ENCODE measurements at places on chromosomes 7 and 10.

DNA sequence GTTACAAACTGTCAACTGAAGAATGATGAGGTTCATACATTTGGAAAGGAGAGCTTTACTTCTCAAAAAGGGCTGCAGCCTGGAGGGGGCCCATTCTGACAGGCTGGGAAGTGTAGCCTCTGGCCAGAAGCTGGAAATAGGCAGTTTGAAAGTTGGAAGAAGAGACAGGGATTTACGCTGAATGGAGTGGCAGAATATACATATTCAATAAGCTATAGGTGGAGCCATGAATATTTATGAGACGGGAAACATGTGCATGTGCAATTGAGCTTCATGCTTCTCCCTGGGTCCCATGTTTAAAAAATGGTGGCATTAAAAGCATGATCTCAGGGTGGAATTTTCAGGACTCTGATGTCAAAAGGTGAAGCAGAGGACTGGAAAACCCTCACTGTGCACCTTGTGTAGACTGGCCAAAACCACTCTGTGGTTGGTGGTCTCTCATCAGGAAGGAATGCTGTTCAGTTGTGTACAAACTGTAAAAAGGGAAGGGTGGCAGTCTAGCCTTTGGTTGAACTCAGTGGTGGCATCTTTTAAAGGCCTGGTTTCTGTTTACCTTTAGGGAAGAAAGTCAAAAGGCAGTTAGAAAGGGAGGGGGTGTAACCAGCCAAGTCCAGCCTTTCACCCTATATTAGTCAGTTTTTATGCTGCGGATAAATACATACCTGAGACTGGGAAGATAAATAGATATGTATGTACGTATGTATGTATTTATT, 7.2 kb upstream of the ACTR3B start:
- no peak for DNase-seq

DNA sequence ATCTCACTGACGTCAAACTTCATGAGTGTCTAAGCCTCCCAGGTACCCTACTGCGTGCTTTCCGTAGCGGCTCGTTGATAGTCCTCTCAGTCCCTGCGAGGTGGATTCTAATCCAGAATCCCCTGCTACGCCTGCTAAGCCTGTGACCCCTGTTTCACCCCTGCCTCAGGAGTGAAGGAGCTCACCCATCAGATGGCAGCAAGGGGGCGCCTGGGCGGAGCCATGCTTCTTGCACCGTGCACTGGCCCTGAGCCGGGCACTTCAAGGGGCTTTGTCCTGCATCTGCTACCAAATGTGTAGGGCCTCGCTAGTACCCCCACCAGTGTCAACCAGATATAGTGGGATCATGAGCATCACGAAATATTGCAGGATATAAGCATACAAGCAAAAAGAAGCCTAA, 918 bp upstream of the STRA8 start:
- peak; percentile 49 for DNase-seq

DNA sequence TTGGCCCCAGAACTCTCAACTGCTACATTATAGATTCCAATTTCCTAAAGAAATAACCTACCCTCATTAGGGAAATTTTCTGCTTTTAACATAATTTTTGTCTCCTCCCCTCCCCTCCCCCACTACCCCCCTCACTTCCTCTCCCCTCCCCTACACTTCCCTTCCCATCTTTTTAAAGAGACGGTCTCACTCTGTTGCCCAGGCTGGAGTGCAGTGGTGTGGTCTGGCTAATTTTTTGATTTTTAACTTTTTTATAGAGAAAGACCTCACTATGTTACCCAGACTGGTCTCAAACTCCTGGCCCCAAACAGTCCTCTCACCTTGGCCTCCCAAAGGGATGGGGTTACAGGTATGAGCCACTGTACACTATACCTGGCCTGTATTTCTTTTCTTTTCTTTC, 30.5 kb upstream of the C1GALT1 start:
- DNase-seq, result no peak

DNA sequence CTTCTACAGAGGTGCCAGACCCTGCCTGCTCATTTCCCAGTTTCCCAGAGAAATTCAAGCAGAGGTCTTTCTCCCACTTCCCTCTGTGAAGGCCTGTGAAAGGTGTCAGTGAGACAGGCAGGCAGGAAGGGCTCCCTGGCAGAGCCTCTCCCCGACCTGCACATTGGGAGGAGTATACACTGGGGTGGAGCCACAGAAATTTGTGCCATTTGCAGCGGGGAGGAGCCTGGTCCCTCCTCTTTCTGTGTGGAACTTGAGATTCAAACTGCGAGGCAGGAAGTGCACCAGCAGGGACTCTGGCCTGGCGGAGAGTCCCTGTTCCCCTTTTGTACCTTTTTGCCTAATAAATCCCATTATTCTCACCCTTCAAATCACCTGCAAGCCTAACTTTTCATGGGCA, 54.6 kb upstream of the OPN4 start:
- peak; percentile 84 for DNase-seq

DNA sequence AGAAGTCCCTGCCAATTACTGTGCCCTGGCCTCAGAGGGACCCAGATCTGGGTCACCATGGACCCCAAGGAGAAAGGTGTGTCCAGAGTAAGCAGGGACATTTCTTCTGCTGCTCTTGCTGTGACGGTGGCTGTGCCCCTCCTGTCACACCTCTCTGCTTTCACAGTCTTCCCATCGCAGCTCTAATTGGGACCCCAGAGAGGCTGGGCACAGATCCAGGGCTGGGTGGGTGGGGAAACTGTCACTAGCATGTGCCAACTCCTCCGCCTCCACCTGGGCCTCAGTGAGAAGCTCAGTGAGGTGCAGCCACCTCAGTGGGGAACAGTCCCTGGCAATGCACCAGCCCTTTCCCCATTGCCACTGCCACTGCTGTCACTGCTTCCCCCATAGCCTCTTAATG, 37.3 kb upstream of the ADCYAP1R1 start:
- DNase-seq, result no peak

- no peak for DNase-seq
Measured at GRCh38 chr7:81298951-81299666, 380.3 kb upstream of the SEMA3C start.

- DNase-seq, result no peak
Measured at GRCh38 chr10:30834153-30834552, 197.5 kb downstream of the ZNF438 start.

- no peak for DNase-seq
Measured at GRCh38 chr10:7932301-7933036, 114.2 kb downstream of the TAF3 start.

- no peak for DNase-seq
Measured at GRCh38 chr10:102775201-102775934, 31.6 kb downstream of the WBP1L start.

- no peak for DNase-seq
Measured at GRCh38 chr7:105352018-105352612, 36.6 kb downstream of the SRPK2 start.

DNA sequence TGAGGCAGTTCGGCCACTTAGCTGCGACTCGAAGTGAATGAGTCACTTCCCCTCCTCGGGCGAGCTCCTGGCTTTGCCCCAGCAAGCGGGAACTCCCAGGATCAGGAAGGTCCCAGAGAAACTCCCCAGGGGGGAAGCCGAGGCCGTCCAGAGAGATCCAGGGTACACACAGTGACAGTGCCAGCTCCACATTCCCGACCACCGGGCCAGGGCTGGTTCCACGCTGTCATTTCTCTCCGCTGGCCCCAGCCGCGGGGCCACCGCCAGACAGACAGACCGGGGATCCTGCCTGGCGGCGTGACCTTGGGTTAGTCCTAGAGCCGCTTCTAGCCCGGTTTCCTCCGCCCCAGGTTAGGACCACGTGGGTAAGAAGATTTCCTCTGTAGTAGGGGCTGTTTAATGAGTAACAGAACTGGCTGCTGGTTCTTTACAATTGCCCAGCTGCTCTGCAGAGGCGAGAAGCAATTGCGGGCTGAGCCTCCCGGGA, 463 bp upstream of the UPP1 start:
- DNase-seq, result peak; percentile 95

GRCh38 chr7:82605247-82605864, 161.8 kb upstream of the CACNA2D1 start:
- DNase-seq, result peak; percentile 59

- peak; percentile 56 for DNase-seq
Measured at GRCh38 chr7:51430480-51431086, 114.0 kb upstream of the COBL start.

GRCh38 chr7:23622506-23622925, 25.3 kb downstream of the CCDC126 start:
- DNase-seq, result no peak

Measured in mesendoderm (in vitro differentiated cells).